Hair follicle dermal papilla cell (primary cell): ENCODE measurements at places on chromosomes 13 and 19. TPM values are rescaled to one million over a fixed set of nuclear protein-coding genes. Genes with fewer than 3 reads are reported as not detected.

Gene CALM3
- total RNA-seq: 195 and 218 TPM in 2 replicates

Gene HSH2D
- not detected in 2 replicates for total RNA-seq

Gene ZNF547
- 2.9 and 3.9 TPM in 2 replicates for total RNA-seq

Gene PSPN
- total RNA-seq: 0.97 and 2.9 TPM in 2 replicates

Gene KASH5
- total RNA-seq: not detected in 2 replicates

Gene COMP
- total RNA-seq: 0.32 and 0.49 TPM in 2 replicates

Gene TNFSF13B
- 1.8 and 3.6 TPM in 2 replicates for total RNA-seq

Gene TMEM86B
- 1.6 and 3.6 TPM in 2 replicates for total RNA-seq

Gene ZNF540
- total RNA-seq: 0.49 TPM in 2 replicates

Gene SULT2B1
- total RNA-seq: 0.36 TPM in 1 of 2 replicates, not detected in the other
